Mesenteric fat pad (tissue), 1 donor: ENCODE measurements at places on chromosomes 4 and X. TPM values are rescaled to one million over a fixed set of nuclear protein-coding genes. Genes with fewer than 3 reads are reported as not detected.

- DNase-seq: no peak
Observed at GRCh38 chrX:103864886-103865534, 33.0 kb upstream of the RAB9B start.

DNA sequence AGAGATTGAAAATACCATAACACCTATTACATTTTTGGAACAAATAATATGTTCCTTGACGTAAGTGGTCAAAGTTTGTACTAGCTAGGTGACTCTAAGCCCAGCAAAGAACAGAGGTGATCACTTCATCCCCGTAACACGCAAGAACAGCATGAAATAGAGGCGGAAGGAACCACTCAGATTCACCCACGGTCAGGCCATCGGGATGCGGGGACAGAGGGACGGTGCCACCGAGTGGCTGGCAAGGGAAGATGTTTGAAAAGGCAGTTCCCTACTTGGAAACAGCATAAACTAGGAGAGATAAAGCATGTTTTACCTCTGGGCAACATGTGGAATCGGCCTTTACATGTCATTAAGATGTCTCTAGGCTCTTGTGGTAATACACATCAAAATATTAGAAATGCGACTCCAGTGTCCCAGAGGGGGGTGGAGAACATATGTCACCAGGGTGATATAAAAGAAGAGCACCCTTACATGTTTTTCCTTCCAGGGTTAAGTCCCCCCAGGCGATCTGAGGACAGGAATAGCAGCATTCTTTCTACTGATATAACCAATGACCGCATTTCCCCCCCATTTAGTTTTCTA lies 84.0 kb downstream of the PHKA2 start:
- no peak for DNase-seq

GRCh38 chrX:625137-625691 lies 5.4 kb upstream of the SHOX start:
- DNase-seq: no peak

DNA sequence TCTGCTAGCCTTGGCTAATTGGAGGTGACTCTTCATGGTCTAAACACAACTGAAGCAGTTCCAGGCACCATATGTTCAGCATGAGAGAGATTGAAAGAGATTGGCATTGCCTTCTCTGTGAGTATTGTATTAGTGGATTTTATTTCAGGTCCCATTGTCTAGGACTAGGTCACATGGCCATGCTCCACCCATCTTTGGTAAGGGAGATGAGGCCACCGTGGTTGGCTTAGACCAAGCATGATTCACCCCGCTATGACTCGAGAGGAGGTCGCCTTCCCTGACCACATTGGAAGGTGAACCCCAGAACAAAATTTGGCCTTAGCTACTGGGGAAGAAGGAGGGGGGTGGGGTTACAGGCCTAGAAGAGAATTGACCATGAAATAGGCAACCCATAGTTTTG lies 109.9 kb upstream of the BCOR start:
- DNase-seq: no peak

DNA sequence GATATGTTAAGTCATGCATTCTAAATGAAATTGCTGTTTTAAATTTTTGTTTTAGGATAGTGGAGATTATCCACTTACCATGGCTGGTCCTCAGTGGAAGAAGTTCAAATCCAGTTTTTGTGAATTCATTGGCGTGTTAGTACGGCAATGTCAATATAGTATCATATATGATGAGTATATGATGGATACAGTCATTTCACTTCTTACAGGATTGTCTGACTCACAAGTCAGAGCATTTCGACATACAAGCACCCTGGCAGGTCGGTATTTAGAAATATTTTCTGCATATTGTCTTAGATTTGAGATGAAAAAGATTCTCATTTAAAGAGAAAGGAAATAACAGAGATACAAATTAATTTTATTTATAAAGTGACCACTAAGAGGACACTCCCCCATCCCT lies 83.6 kb downstream of the STAG2 start:
- DNase-seq: no peak

- no peak for DNase-seq
Observed at GRCh38 chrX:6777238-6778002, 242.5 kb upstream of the VCX3A start.

Gene DSPP
- not detected for total RNA-seq

- no peak for DNase-seq
Observed at GRCh38 chrX:13646154-13646549, 6.8 kb upstream of the TCEANC start.

Gene UGT2B15
- not detected for total RNA-seq

Gene CXCL1
- 9.5 TPM for total RNA-seq

Gene NLGN4X
- 8.4 TPM for total RNA-seq

DNA sequence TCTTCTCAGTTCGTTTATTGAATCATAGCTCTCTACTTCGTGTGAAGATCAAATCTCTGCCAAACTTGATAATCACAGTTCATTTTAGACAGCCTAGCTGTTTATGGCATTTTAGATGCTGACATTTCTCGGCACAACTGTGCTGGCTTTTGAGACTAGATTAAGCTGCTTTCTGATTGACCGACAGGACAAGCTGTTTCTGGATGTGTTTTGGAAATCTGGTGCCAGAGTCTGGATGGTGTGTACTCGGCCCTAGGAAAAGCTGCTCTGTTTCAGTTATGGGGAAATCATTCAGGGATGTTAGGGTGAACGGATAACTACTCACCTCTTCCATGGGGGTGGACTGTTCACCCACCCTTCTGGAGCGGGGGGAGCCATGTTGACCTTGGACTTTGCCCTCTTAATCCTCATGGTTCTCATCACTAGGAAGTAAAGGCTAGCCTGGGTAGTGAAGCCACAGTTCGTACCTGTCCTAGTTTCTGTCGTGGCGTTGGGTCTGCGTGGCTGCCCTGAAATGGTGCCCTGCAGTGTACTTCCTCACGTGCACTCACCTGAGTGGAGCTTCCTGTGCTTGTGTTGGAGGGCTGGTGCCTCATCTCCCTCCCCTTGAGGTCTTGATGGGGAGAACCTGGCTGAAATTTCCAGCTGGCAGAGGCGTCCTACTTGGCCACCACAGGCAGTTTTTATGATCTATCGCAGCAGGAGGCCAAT lies 13.7 kb upstream of the WDR1 start:
- DNase-seq: no peak

GRCh38 chrX:97602465-97603258 lies 719.0 kb downstream of the RPA4 start:
- DNase-seq: no peak

- DNase-seq: no peak
Observed at GRCh38 chrX:27444093-27444908, 18.8 kb downstream of the PPP4R3C start.

Gene CABS1
- total RNA-seq: not detected

DNA sequence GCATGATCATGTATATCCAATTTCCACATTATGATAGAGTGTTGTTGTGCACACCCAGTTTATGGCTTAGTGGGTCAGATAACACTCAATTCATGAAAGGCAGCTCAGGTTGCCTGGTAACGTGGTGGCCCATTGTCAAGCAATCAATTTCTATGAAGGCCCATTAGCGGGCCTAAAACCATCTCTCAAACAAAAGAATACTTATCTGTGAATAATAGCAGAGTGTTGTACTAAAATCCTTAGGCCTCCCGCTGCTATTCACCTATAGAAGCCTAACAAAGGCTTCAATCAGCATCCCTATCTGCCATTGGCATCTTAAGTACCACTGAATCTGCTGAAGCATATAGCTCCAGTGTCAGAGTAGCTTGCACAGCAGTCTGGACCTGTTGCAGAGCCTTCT lies 849.6 kb upstream of the POU3F4 start:
- DNase-seq: no peak
